Fibroblast of the aortic adventitia (primary cell): ENCODE measurements at places on chromosomes 6 and 20. TPM values are rescaled to one million over a fixed set of nuclear protein-coding genes. Genes with fewer than 3 reads are reported as not detected.

- DNase-seq, result peak; percentile 43
These were observed 253.2 kb downstream of the PLCB1 start for GRCh38 chr20:8385247-8385646.

GRCh38 chr6:134954272-134955000, 4.5 kb upstream of the ALDH8A1 start:
- no peak for DNase-seq

DNA sequence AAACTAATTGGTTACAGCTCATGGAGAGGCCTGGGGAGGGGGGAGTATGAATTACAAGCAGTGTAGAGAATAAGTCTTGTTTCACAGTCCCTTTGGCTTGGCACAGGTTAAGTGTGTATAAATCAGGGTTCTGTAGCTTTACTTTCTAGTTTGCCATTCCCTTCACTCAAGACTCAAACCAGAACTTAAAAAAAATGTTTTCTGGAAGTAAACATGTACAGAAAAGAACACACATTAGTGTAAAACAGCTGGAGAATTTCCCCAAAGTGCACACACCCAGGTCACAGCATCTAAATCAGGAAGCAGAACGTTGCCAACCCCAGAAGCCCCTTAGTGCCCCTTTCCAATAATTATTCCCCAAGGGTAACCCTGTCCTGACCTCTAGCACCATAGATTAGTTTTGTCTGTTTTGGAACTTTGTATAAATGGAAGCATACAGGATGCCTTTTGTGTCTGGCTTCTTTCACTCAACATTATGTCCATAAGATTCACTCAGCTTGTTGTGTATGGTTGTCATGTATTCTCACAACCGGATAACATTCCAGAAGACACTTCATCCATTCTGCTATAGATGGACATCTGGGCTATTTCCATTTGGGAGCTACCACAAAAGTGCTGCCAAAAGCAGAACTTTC, 33.7 kb upstream of the SCUBE3 start:
- DNase-seq, result no peak

DNA sequence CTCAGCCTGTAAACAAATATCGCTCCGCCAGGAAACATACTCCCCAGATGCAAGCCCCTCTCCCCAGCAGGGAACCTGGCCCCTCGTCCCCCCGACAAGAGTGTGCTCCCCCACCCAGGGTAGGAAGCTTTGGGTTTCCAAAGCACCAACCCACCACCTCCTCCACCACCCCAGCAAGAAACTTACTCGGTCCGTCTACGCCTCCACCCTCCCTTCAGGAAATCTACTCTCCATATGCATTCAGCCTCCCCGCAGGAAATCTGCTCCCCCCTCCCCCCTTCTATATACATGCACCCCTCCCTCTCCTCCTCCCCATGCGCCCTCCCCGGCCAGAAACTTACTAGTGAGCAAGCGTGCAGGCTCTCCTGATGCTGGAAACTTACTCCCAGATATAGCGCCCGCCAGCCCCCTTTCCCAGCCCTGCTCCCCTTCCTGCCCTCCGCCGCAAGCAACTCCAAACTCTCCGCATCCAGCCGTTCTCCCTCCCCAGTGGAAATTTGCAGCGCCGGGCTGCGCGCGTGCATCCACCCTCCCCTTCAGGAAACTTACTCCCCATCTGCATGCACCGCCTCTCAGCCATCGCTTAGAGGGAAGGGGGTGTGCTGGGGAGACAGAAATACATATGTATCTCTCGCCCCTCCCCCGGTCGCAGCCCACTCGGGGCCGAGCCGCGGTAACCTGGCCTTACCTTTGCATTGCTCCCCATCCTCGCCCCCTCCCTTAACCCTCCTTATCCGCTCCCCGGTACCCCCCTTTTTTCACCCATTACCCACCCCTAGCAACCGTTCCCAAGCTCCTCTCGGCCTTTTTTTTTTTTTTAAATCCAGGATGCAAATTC, at the start of gene TRERF1:
TSS of gene TRERF1 (minus strand) at position 594 of the 838 bp plus-strand sequence. CDS start 182,336 bp downstream, outside the sequence.
- peak; percentile 70 for DNase-seq

The ADISSP gene
- 28.4 and 37.7 TPM in 2 replicates for total RNA-seq
